ENCODE measurements at places on chromosomes 6 and 20.

DNA sequence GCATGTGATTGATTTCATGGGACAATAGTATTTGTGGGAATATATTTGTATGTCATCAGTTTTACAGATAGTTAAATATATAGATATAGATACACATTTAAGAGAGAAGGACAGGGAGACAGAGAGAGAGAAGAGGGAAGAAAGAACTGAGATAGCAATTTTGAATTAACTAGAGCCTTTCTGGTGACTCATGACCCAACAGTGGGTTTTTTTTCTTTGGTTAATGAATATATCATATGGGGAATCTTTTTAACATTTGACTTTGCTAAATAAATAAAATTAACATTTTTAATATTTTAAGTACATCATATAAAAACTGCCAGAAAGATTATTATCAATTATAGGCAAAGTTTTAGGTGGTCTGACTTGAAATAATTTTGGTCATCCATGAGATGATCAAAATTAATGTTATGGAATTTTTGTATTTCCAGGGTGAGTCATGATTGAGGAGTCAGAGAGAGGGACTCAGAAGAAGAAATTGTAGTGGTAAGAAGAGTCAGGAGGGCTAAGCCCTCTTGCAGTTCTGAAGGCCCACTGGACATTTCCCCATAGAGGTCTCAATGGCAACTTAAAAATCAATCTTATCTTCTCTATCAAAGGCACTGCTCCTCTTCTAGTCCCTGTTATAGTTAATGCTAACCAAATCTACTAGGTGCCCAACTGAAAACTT, 508.1 kb upstream of the MAP3K7 start:
- ATAC-seq = no peak

DNA sequence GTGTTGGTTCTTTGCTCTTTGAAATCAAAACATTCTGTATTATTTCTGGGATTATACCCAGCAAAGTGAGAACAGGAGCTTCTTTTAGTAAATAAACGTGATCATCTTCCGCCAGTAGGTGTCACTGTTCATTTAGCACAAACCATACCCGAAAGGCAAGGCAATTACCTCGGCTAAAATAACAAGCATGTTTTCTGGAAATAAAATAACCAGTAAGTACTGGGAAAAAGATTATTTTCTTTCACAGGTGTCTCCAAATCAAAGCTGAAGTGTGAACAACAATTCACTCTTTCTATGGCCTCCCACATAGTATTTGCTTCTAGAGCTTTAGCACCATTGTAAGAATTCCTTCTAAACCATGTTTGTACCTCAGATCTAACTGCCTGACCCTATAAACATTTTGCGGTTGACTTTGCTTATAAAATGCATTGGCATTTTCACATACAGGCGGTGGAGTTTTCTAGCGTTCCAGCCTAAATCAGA, 144.6 kb upstream of the AGPAT4 start:
- peak; percentile 50 for ATAC-seq

GRCh38 chr6:18099511-18099910, 23.0 kb downstream of the NHLRC1 start:
- ATAC-seq = no peak

- no peak for ATAC-seq
These were observed 48.8 kb downstream of the RBM38 start for GRCh38 chr20:57439993-57440392.

- no peak for ATAC-seq
These were observed 109.5 kb downstream of the CLVS2 start for GRCh38 chr6:123105561-123105960.

DNA sequence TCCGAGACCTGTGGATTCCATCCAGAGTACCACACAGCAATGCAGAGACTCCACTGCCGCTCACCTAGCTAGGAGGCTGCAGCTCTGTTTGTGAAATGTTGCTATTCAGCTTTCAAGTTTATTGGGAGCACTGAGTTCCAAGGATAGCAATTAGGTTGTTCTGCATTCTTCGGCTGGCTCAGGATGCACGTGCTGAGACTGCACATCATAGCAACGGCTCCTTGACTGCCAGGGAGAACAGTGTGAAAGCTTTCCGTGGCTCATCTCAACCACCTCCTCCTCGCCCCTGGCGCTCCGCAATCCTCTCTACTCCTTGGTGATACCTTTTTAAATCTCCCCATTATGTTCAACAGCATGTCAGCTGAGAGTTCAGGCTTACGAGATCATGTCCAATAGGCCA, 116.6 kb downstream of the TSHZ2 start:
- ATAC-seq = no peak

DNA sequence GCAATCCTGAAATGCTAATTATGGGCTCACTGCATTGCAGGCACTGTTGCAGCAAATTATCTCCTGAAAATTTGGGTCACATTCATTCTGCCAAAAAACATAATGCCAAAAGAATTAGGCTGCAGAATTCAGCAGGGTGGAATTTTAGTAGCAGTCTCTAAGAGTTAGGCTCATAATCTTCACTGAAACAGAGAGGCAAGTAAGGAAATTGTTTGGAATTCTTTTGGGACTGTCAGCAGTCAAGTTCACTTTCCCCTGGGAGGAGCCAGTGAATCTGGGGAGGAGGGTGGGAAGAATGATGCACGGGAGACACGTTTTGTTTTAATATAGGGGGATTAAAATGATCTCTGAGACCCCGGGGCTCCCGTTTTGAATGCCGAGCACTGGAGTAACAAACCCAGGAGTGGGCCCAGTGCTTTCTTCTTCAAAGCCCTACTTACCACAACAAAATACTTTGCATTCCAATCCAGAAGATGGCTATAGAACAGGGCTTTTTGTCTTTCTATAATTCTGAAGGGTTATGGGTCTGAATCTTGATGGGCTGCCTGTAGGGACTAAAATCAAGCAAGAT, 44.7 kb downstream of the SOBP start:
- no peak for ATAC-seq

GRCh38 chr20:41738604-41739206, 120.5 kb upstream of the CHD6 start:
- ATAC-seq = no peak

DNA sequence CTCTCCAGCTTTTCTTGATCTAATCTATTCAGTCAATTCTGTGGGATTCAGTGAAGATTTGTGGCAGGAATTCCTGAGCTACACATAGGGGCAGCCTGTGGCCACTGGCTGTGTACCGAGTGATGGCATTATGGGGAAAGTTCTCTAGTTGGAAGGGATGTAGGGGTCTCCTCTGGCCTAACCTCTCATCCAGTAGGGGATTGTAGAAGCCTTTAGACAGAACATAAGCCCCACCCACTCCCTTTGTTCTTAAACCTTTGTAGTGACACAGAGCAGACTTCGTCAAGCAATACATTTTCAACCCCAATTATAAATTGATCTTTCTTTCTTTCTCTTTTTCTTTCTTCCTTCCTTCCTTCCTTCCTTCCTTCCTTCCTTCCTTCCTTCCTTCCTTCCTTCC, 188.9 kb downstream of the QKI start:
- ATAC-seq = no peak

GRCh38 chr20:34397096-34397495, 34.0 kb downstream of the ITCH start:
- no peak for ATAC-seq

DNA sequence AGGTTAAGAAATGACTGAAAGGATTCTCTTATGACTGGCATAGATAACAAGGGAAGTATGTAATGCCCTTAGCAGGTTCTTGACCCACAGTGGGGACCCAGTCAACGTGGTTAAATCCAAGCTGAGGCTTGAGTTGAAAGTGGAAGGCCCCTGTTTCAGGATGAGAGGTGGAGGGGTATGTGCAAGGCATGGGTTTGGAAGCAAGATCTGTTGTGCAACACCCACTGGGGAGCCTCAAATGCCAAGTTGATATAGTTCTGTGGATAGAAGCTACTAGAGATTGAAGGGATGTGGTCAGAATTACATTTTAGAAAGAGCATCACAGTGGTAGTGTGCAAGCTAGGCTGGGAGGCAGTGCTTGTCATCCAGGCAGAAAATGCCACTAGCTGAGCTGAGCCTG, 5.1 kb downstream of the PABPC1L start:
- ATAC-seq = no peak

- no peak for ATAC-seq
These were observed 9.8 kb downstream of the CHRNA4 start for GRCh38 chr20:63351326-63351700.

GRCh38 chr20:10986586-10986985, 312.8 kb upstream of the JAG1 start:
- no peak for ATAC-seq

DNA sequence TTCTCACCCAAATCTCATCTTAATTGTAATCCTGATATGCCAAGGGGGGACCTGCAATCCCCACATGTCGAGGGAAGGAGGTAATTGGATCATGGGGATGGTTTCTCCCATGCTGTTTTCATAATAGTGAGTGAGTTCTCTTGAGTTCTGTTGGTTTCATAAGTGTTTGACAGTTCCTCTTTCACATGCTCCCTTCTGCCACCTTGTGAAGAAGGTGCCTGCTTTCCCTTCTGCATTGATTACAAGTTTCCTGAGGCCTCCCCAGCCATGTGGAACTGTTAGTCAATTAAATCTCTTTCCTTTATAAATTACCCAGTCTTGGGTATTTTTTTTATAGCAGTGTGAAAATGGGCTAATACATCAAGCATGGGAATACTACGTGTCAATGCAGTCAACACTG, 925.0 kb upstream of the MAN1A1 start:
- ATAC-seq = no peak

GRCh38 chr20:17955302-17955701, 13.3 kb downstream of the SNX5 start:
- no peak for ATAC-seq

DNA sequence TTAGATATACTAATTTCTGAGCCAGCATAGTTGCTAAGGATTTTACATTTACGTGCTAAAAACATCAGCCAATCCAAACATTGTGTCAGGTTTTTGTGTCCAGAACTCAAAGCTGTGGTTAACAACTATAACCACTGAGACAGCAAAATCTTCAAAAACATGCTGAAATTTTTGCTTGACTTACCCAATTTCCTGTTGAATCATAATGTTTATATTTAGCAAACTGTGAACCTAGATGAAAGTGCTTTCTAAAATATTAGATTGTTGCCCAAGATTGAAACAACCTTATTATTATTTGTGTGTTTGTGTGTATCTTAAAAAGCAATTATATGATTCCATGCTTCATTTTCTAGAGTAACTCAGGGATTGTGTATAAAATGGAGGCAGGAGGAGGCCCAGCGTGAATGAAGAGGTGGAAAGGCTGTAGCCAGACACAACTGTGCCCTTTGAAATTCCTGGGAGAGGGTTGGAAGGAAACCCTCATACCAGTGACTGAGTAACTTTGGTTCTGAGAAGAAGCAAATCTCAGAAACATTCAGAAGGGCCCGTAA, 48.0 kb downstream of the ARMC2 start:
- peak; percentile 70 for ATAC-seq

GRCh38 chr20:32635764-32636163, 38.0 kb downstream of the C20orf203 start:
- ATAC-seq = no peak

DNA sequence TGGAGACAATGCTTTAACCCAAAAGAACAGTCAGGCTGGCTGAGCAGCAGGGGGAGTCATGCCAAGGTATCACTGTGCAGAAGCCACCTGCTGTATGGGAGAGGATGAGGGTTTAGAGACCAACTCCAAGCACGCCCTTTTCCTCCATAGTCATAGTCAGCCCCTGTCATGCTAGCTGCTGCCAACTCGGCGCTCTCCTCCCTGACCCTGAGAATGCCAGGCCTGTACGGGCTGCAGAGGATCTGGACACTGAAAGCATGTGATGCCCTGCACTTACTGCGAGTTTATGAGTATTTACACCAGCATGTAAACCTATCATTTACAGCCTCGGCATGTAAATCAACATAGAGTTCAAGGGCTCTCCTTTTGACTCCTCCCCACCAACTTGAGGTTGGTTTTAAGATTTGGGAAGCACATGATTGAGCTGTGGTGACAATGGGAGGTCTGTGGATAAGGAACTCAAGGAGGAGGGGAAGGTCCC, 11.7 kb upstream of the SCUBE3 start:
- no peak for ATAC-seq

- no peak for ATAC-seq
These were observed 697.8 kb downstream of the KIF16B start for GRCh38 chr20:15875446-15875845.

DNA sequence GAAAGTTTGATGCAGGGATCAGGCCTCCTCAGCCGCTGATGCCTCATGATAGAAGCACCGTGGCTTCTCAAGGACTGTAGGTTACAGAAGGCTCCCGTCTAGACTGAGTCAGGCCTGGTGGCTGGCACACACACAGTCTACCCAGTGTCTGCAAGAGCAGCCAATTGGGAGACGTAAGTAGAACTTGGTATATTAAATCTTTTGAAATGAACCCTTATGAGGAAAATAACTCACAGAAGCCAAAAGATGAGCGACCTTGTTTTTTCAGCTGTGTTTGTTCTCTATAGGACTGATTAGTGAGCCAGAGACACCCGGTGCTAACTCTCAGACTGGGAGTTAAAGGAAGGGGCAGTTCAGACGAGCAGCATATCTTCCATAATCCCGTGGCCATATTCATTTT, 5.9 kb upstream of the PDE10A start:
- no peak for ATAC-seq

- ATAC-seq = no peak
These were observed 43.2 kb upstream of the PNRC1 start for GRCh38 chr6:89037141-89037900.

DNA sequence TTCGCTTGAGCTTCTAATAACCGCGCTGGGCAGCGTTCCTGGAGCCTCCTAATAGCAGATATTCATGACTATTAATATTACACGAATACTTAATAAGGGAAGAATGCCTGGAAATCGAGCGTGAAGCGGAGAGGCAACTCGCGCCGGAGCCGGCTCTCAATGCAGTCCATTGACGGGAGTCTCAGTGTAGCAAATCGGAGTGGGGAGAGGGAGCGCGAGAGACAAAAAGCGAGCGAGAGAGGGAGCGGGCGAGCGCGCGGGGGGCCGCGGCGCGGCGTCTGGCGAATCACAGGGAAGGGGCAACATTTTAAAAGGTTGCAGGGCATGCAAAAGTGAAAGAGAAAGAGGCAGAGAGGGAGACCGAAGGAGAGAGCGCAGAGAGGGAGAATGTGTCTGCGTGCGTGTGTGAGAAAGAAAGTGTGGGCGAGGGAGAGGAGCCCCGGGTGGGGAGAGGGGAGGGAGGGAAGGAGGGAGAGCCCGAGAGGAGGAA, 2.9 kb downstream of the TFAP2A start:
- peak; percentile 52 for ATAC-seq

GRCh38 chr20:40100261-40100660, 588.8 kb downstream of the MAFB start:
- no peak for ATAC-seq

GRCh38 chr6:139944976-139945375, 570.5 kb upstream of the CITED2 start:
- no peak for ATAC-seq

All from gastroesophageal sphincter (tissue), 4 donors.